ENCODE measurements at places on chromosomes 4 and X.

DNA sequence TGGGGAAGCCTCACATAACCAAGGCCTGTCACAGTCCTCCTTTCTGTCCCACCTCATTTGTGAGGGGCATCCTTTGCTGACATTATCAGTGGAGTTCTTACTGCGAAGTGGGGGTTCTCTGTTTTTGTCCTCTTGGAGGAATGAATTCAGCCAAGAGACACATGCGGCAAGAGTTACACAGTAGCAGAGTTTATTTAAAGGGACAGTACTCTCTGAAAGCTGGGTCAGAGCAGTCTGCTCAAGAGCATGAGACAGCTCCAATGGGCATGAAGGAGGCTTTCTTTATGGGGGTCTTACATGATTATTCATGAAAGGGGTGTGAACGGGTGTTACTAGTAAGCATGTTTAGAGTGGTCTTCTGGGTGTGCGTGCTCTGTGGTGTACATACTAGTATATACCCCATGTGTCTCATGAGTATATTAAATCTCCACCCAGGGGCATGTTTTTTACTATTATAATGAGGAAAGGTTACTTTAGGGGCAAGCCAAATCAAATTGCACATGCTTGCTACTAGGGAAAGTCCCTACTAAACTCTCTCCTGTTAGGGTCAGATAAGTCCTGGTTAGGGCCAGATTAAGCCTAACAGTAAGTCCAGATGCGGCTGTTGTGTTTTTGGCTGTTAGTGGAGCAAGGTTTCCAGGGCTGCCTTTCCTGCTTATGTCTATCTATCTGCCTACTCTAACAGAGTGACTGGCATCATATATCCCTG, 19.8 kb upstream of the LGI2 start:
- DNase-seq = no peak

GRCh38 chr4:155592938-155593297, 73.7 kb upstream of the GUCY1A1 start:
- DNase-seq = no peak

DNA sequence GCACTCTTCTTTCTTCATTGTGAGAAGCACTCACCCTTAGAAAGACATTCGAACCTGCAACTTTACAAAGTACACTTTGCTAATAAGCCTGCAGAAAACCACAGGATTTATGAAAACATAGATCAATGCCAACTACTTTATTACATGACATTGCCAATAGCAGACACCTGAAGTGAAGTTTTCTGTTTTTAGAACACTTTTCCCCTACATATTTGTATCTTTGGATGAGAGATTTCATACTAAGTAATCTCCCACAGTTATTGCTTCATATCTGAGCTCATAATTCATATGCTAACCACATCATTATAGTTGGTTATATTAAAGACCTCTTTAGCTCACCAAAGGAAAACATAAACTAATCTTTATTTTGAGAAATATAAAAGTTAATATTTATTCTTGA, 276.5 kb upstream of the CTSO start:
- no peak for DNase-seq

GRCh38 chrX:74242050-74242449, 61.9 kb upstream of the ZCCHC13 start:
- no peak for DNase-seq

DNA sequence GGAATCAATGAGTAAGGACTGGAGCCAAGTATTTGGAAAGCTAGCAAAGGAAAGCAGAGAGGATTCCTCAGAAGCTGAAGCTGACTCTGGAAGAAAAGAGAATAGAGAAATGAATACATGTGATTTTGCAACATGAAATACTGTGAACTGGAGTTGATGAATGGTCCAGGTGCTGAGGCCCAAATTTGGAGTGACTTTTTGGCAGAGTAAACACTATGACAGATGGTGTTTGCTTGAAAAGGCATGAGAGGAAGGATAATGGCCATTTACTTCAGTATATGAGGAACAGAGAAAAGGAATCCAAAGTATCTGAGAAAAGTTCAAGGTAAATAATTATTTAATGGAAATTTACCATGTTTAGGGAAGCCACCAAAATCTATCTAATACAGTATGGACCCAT, 236.7 kb downstream of the SLITRK2 start:
- DNase-seq = no peak

DNA sequence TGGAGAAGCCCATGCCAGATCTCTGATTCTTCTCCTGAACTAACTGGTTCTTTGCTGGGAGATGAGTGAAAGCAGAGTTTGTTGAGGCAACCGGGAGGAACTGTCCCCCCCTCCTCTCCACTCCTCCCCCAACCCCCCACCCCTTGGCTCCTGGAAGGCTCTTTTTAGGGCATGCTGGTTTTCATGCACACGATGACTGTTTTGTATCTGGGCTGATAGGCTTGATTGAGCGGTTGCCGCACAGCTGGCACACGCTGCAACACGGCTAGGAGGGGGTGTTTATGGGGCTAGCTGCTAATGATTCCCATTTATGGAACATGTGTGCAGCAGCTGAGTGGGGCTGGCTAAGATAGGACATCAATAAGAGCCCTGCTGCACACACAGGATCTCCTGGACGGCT, 137.2 kb downstream of the SMIM20 start:
- no peak for DNase-seq

- no peak for DNase-seq
Observed at GRCh38 chr4:17182888-17183287, 284.4 kb upstream of the LDB2 start.

DNA sequence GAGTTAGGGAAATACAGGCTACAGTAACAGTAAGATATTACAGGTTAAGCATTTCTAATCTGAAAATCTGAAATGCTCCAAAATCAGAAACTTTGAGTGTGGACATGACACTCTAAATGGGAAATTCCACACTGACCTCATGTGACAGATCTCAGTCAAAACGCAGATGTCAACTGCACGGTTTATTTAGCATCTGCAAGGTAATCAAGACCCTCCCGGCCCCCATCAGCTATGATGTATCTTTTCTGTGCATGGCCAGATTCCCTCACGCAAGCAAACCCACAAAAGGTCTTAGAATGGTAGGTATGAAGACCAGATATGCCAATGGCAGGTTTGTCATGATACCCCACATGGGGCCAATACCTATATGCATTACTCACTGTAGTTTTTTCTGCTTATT, 82.8 kb downstream of the COQ2 start:
- DNase-seq = no peak

DNA sequence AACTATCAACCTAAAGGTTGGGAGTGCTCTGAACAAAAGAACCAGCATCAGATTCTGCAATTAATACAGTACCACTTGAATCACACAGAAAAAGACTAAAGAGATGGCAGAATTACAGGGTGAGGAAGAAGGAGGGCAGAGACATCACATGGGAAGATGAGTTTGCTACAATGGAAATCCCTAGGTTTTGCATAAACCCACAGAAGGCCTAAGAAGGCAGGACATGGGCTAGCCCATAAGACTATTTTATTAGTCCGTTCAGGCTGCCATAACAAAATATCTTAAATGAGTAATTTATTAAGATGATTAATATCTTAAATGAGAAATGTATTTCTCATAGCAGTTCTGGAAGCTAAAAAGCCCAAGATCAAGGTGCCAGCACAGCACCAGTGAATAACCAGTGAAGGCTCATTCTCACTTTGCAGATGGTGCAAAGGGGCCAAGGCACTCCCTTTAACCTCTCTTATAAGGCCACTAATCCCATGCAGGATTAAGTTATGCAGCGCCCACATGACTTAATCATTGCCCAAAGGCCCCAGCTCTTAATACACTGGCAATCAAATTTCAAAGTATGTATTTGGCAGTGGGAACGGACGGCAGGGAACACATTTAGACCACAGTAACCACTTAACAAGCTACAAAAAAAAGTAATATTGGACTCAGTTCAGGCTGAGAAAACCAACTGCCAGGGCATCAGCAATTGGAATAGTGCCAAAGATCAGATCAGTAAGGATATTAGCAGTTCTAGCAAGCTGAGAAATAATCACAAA, 47.6 kb upstream of the NEUROG2 start:
- no peak for DNase-seq

GRCh38 chr4:110032603-110033002, 119.9 kb downstream of the EGF start:
- DNase-seq = no peak

Data from GM12865 (cell line).